ENCODE measurements at places on chromosomes 12 and 14.
A peak's percentile ranks its signal among the peaks of the same experiment; 100 is the strongest.

- peaks cover 6% of the 10 kb centered on the region for H3K36me3 ChIP-seq
- H3K4me1 ChIP-seq, result peaks cover 11% of the 10 kb centered on the region
- H3K27ac ChIP-seq, result no peak overlapping the region
- no peak for DNase-seq
- no peak overlapping the region for H3K4me3 ChIP-seq
Measured at GRCh38 chr12:56202366-56202765, 13.1 kb upstream of the SMARCC2 start.

GRCh38 chr12:442235-442884 lies 17.4 kb upstream of the B4GALNT3 start:
- H3K27me3 ChIP-seq, result no peaks in the 10 kb centered on the region
- no peak overlapping the region for H3K27ac ChIP-seq
- DNase-seq, result peak; percentile 19
- H3K4me3 ChIP-seq, result no peak overlapping the region

DNA sequence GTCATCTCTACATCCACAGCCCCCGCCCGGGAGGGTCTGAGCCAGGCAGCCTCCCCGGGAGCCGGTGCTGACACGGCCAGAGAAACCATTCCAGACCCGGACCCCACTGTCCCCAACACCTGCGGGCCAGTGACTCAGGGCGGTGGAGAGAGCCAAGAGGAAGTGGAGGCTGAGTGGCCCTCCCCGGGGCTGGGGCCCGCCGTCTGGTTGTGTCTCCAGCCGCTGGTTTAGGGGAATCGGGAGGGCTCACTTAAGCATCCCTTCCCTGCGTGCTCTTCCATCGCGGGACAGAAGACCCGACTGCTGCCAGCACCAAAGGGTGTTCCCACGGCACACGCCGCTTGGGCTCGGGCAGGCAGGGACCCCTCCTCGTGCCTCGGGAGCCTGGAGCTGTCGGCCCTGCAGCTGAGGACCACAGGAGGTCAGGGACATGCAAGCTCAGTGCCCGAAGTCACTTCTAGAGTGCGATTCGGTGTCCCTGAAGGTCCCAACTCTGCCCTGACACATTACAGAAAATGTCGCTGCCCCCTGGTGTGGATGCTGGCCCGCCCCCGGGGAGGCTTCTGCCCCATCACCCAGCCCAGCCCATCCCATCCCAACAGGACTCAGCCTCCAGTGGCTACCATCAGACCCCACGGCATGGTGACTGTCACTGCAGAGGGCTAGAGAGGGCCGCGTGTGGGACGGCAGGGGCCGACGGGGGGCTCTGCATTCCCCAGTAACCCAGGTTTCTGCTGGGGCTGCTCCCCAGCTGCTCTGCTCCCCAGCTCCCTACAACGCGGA lies 50.8 kb downstream of the GALNT9 start:
- DNase-seq, result no peak
- peaks cover 34% of the 10 kb centered on the region for H3K27me3 ChIP-seq
- H3K36me3 ChIP-seq, result no peaks in the 10 kb centered on the region
- peaks cover 5% of the 10 kb centered on the region for H3K4me1 ChIP-seq

DNA sequence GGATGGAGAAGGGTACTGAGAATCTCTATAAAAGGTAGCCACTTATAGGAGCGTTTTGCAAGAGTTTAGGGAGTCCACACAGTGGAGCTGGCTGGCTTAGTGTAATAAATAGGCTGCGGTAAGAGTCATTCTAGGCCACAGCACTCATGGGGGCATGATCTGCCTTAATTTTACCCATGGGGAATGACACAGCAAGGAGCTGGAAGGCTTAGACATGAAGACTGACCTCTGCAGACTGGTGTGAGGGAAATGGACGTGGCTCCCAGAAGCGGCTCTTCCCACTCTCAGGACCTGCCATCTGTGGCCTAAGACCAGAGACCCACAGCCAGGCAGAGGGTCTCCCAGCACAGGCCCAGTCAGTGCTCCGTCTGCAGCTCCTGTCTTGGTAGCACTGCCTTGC lies 173.3 kb downstream of the PPM1H start:
- H3K4me3 ChIP-seq, result no peak overlapping the region
- no peak overlapping the region for H3K27ac ChIP-seq
- peaks cover 36% of the 10 kb centered on the region for H3K27me3 ChIP-seq
- H3K4me1 ChIP-seq, result peaks cover 2% of the 10 kb centered on the region
- no peak for DNase-seq
- no peaks in the 10 kb centered on the region for H3K36me3 ChIP-seq

- H3K4me1 ChIP-seq, result peaks cover 3% of the 10 kb centered on the region
- peak overlapping the region; percentile 54 for H3K27ac ChIP-seq
- H3K4me3 ChIP-seq, result no peak overlapping the region
- no peak for DNase-seq
- peaks cover 5% of the 10 kb centered on the region for H3K36me3 ChIP-seq
- no peaks in the 10 kb centered on the region for H3K27me3 ChIP-seq
Measured at GRCh38 chr12:132099739-132100138, 44.4 kb downstream of the DDX51 start.

- H3K27me3 ChIP-seq, result peaks cover 31% of the 10 kb centered on the region
- peaks cover 24% of the 10 kb centered on the region for H3K4me1 ChIP-seq
- no peak overlapping the region for H3K4me3 ChIP-seq
- H3K36me3 ChIP-seq, result peaks cover 3% of the 10 kb centered on the region
- no peak overlapping the region for H3K27ac ChIP-seq
Measured at GRCh38 chr14:72902801-72903530, 9.1 kb upstream of the DPF3 start.

GRCh38 chr12:128727461-128727860 lies 96.3 kb downstream of the SLC15A4 start:
- no peaks in the 10 kb centered on the region for H3K36me3 ChIP-seq
- no peak overlapping the region for H3K27ac ChIP-seq
- H3K4me1 ChIP-seq, result no peaks in the 10 kb centered on the region
- H3K27me3 ChIP-seq, result peaks cover 15% of the 10 kb centered on the region

GRCh38 chr12:108308395-108309085 lies 30.6 kb downstream of the CMKLR1 start:
- H3K4me3 ChIP-seq, result no peak overlapping the region
- no peak overlapping the region for H3K27ac ChIP-seq

GRCh38 chr12:109840305-109841074 lies 7.3 kb upstream of the TRPV4 start:
- no peak for DNase-seq
- H3K4me3 ChIP-seq, result no peak overlapping the region
- H3K4me1 ChIP-seq, result peaks cover 2% of the 10 kb centered on the region
- peaks cover 7% of the 10 kb centered on the region for H3K27me3 ChIP-seq
- H3K27ac ChIP-seq, result no peak overlapping the region

DNA sequence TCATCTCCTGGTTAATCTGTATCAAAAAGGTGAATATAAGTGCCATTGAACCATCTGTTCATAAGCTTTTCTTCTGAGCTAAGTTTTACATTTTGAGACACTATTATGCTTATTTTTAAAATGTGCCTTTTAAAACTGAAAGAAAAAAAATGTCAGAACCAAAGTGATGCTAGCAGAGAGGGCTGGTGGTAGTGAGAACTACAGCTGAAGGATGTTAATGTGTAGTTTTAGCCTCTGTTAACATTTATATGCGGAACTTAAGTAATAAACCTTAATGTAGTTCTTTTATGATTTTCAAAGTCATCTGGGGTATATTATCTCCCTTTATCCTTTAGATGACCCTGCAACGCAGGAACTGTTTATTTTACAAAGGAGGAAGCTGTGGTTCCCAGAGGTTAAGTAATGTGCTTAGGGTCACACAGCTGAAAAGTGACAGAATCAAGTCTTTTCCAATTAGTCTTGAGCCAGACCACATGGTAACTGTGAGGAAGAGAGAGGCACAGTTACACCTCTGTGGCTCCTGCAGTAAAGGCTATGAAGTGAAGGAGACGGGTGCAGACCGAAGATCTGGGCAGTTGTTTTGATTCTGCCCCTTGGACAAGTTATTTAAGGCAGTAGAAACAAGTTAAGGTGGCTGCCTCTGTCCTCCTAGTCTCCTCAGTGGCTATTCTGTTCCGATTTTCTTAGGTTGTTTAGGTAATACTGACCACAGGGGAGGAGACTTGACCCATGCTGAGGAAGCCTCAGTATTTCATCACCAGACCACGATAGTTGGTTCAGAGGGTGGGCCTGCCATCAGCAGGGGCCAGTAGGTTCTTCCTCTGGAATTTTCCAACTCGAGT lies 23.9 kb downstream of the GNG2 start:
- no peak for DNase-seq
- peak overlapping the region; percentile 49 for H3K4me3 ChIP-seq
- H3K4me1 ChIP-seq, result peaks cover 43% of the 10 kb centered on the region
- peaks cover 10% of the 10 kb centered on the region for H3K36me3 ChIP-seq
- peak overlapping the region; percentile 93 for H3K27ac ChIP-seq

- peaks cover 2% of the 10 kb centered on the region for H3K36me3 ChIP-seq
- no peak for DNase-seq
- H3K4me3 ChIP-seq, result peak overlapping the region; percentile 79
- H3K27ac ChIP-seq, result peak overlapping the region; percentile 92
- H3K4me1 ChIP-seq, result no peaks in the 10 kb centered on the region
Measured at GRCh38 chr12:103441437-103442181, 54.2 kb downstream of the C12orf42 start.

DNA sequence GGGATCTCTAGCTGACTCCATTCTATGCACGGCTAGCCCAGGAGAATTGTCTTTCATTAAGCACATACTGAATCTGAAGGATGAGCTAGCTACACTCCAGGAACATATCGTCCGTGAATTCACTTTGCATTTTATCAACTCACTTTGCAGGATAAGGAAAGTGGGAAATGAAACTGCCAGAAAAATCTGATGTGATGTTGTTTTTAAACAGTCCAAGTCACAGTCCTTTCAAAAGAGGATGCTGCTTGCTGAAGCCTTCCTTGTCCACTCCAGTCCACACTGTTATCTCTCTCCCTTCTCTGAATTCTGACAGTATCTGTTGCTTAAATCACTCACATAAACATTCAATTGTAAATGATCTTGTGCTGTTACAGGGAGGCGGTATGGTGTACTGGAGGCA lies 12.7 kb upstream of the TMCC3 start:
- no peak overlapping the region for H3K4me3 ChIP-seq
- peaks cover 17% of the 10 kb centered on the region for H3K27me3 ChIP-seq
- H3K4me1 ChIP-seq, result no peaks in the 10 kb centered on the region
- H3K36me3 ChIP-seq, result no peaks in the 10 kb centered on the region
- no peak for DNase-seq

DNA sequence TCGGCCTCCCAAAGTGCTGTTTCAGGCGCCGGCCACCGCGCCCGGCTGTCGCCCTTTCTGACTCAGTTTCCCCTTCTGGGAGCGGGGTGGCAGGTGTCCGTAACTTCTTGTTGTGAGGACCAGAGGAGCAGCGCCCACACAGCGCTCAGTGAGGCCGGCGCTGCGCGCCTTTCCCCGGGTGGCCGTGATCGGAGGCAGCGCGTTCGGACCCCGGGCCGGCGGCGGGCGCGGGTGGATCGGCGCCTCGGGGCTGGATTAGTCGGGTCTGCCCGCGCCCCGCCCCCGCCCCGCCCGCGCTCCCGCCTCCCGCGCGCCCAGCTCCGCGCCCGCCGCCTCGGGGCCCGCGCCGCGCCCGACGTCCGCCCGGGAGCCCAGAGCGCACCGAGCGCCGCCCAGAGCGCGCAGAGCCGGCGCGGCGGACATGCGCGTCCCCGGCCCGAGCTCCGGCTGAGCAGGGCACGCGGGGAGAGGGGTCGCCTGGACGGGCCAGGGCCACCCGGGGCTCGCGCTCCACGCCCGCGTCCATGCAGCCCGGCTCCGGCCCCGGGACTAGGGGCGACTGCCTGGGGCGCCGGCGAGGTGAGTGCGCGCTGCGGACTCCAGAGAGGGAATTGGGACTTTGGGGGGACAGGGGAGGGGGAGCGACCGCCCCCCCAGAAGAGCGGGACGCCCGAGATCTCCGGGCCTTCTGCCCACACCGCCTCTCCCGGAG lies 50.6 kb downstream of the LRCOL1 start:
- peak overlapping the region; percentile 79 for H3K4me3 ChIP-seq
- no peak for DNase-seq
- no peak overlapping the region for H3K27ac ChIP-seq
- H3K4me1 ChIP-seq, result peaks cover 23% of the 10 kb centered on the region

DNA sequence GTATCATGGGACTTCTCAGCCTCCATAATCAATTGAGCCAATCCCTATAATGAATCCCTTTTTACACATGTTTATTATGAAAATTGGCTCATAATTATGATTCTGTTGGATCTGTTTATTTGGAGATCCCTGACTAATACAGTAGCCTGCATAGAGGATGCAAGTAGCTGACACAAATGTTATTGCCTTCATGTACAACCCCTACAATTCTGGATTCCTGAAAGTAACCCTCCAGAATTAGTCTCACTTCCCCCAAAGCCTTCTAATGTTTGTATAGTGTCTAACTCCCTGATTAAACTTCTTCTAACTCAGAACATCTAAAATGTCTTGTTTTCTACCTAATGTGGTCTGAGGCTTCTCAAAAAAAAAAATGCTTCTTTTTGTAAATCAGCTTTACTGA lies 6.6 kb upstream of the SMIM10L1 start:
- H3K4me1 ChIP-seq, result peaks cover 39% of the 10 kb centered on the region
- DNase-seq, result no peak
- H3K36me3 ChIP-seq, result peaks cover 10% of the 10 kb centered on the region
- no peak overlapping the region for H3K4me3 ChIP-seq
- no peak overlapping the region for H3K27ac ChIP-seq
- no peaks in the 10 kb centered on the region for H3K27me3 ChIP-seq

DNA sequence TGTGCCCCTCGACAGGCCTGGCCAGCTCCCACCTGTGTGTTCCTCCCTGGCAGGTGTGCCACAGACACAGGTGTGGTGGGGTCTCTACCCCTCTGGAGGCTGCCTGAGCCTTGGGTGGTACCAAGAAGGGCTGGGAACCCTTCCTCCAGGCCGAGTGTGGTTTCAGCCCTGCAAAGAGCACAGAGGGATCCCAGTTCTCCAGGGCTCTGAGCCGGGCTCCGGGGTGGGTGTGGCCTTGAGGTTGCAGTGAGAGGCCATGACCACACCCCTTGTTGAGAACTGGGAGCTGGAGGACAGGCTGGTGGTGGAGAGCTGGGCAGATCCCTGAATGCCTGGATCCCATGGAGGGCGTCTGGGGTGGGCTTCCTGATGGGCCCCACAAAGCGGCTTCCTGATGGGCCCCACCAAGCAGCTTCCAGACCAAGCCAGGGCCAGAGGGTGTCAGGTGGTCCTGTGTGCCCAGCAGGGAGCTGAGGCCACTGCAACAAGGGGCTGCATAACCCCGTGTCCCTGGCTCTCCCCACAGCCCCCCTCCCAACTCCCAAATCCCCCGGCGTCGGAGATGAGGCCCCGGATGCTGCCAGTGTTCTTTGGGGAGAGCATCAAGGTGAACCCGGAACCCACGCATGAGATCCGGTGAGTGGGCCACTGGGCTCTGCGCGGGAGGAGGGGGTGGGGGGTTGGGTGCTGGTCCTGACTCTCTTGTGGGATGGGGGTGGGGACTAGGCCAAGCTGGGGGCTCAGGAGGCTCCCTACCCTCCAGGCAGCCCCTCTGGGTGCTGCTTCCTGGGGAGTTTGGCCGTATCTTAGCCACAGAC lies 16.6 kb downstream of the RFLNA start:
- no peak overlapping the region for H3K27ac ChIP-seq
- no peak overlapping the region for H3K4me3 ChIP-seq
- no peaks in the 10 kb centered on the region for H3K4me1 ChIP-seq
- H3K27me3 ChIP-seq, result no peaks in the 10 kb centered on the region

Measured in T-helper 17 cell (primary cell).